ENCODE measurements at places on chromosomes 12 and 14. TPM values are rescaled to one million over a fixed set of nuclear protein-coding genes. Genes with fewer than 3 reads are reported as not detected.
A peak's percentile ranks its signal among the peaks of the same experiment; 100 is the strongest.

- DNase-seq: peak; percentile 5
Observed at GRCh38 chr12:5923043-5923605, 21.9 kb downstream of the ANO2 start.

GRCh38 chr14:76012354-76012753 lies 26.8 kb downstream of the IFT43 start:
- no peak for DNase-seq

GRCh38 chr12:103140286-103140685 lies 182.8 kb downstream of the ASCL1 start:
- DNase-seq: no peak

RIPK3 gene
- total RNA-seq: not detected

REP15 gene
- 0.94 TPM for total RNA-seq

TIMM9 gene
- total RNA-seq: 50.4 TPM

KCNJ8 gene
- not detected for total RNA-seq

RERG gene
- not detected for total RNA-seq
